Foreskin melanocyte (primary cell): ENCODE measurements at places on chromosomes 1 and 21.
A peak's percentile ranks its signal among the peaks of the same experiment; 100 is the strongest.

DNA sequence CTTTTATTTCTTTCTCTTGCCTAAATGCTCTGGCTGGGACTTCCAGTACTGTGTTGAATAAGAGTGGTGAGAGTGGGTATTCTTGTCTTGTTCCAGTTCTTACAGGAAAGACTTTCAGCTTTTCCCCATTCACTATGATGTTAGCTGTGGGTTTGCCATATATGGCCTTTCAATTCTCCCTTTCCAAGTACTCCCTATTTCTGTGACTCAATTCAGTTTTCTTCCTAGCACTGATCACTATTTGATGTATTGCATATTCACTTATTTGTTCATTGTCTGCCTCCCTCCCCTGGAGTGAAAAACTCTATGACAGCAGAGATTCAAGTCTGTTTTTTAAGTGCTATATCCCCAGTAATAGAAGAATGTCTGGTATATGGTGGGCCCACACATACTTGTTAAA lies 618.2 kb upstream of the CAMK1G start:
- DNase-seq, result no peak

GRCh38 chr1:185315445-185316071 lies 1.5 kb downstream of the IVNS1ABP start:
- DNase-seq, result no peak

GRCh38 chr21:28215214-28215954 lies 777.3 kb downstream of the LTN1 start:
- DNase-seq, result peak; percentile 54

GRCh38 chr1:178354816-178355215 lies 141.9 kb downstream of the CLEC20A start:
- no peak for DNase-seq

DNA sequence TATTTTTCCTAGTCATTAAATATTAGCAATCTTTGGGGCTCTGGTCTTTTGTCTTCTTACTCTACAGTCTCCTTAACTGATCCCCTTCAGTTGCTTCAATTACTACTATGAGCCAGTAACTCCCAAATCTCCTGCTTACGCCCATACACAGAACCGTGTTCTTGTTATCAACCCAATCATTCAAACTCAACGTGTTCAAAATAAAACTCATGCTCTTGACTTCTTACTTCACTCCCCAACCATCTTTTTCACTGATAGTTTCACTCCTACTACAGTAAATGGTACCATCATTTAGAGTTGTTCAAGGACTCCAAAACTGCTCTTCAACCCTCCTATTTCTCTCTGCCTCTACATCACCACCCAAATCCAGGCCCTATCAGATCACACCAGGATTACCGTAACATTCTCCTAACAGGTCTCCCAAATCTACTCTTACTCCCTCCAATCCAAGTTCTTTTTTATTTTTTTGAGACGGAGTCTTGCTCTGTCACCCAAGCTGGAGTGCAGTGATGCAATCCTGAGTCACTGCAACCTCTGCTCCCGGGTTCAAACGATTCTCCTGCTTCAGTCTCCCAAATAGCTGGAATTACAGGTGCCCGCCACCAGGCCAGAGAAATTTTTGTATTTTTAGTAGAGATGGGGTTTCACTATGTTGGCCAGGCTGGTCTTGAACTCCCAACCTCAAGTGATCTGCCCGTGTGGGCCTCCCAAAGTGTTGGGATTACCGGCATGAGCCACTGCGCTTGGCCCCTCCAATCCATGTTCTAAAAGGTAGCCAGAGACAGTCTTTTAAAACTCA lies 3.0 kb downstream of the YARS1 start:
- no peak for DNase-seq

GRCh38 chr1:164982545-164982944 lies 374.0 kb downstream of the LMX1A start:
- DNase-seq, result no peak

DNA sequence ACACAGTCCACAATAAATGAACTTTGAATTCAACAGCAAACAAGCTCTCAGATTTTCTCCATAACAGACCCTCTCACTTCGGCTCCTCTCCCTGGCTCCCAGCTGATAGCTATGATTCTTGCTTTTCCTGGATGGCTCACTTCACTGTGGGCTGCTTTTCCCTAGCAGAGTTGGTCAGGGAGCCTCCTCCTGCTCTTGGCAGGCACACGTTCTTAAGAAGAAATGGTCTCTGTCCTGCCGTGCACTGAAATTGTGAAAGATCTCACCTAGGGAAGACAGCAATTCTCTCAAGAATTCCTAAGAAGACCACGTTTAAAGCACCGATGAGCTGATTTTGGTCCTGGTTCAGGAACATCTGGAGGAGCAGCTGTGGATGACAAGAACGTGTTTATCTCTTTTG lies 148.5 kb upstream of the KCNK2 start:
- no peak for DNase-seq

GRCh38 chr1:152029144-152029928 lies 7.5 kb downstream of the S100A11 start:
- DNase-seq, result no peak

DNA sequence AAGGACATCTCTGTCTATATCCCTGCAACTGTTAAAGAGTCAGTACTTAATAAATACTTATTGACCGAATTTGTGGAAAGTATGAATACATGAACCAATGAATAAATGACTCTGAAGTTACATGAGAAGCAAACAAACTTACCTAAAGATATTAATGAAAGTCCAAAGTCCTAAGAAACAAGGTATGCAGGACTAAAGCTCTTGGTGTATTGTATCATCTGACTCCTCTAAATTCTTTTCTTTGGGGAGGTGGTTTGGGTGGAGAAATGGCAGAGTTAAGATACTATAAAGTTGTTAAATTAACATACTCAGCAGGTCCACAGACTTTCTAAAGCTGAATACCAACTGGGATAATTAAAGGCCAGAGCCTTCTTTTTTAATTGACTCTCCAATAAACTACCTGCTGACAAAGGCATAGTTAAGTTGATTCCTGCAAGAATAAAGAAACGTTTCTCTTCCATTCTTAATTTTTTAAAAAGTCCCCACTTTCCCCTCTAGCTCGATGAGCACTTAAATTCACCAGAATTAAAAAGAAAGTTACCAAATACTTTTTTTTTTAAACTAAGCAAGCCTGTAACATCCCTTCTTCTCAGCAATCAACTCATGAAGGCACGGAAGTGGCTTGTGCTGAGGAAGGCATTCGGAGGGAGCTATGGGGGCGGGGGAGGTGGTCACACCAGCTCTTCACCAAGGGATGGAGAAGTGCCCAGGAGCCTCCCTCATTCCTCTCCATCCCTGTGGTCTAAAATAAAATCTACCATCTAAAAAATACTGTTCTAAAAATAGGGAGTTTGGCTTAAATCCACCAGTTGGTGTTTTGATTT lies 61.1 kb downstream of the GADD45A start:
- no peak for DNase-seq

GRCh38 chr21:38853421-38853919 lies 47.7 kb downstream of the ETS2 start:
- no peak for DNase-seq

GRCh38 chr1:57770236-57770635 lies 346.4 kb upstream of the DAB1 start:
- no peak for DNase-seq

- no peak for DNase-seq
These were observed 75.8 kb downstream of the FHAD1 start for GRCh38 chr1:15322648-15323350.

- DNase-seq, result no peak
These were observed 9.0 kb downstream of the ERG start for GRCh38 chr21:38489271-38489652.

- DNase-seq, result no peak
These were observed 4.4 kb downstream of the TACSTD2 start for GRCh38 chr1:58572690-58573089.

GRCh38 chr21:42025376-42026081 lies 15.4 kb upstream of the ZBTB21 start:
- DNase-seq, result no peak

DNA sequence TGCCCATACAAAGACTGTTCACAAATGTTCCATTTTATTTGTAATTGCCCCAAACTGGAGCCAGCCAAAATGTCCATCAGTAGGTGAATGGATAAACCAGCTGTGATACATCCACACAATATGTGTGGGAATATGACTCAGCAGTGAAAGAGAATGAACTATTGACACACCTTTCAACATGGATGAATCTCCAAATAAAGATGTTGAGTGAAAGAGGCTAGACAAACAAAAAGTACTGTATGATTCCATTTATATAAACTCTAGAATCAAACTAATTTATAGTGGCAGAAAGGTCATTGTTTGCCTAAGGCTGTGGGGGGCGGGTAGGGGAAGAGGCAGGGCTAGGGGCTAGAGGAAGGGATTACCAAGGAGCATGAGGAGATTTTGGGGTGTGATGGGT lies 4.5 kb downstream of the DHCR24 start:
- no peak for DNase-seq

GRCh38 chr1:6133146-6133895 lies 46.8 kb downstream of the CHD5 start:
- no peak for DNase-seq

- DNase-seq, result no peak
These were observed 28.9 kb downstream of the CA6 start for GRCh38 chr1:8974551-8974950.

GRCh38 chr1:155909894-155910293 lies 1.3 kb downstream of the RIT1 start:
- DNase-seq, result no peak

DNA sequence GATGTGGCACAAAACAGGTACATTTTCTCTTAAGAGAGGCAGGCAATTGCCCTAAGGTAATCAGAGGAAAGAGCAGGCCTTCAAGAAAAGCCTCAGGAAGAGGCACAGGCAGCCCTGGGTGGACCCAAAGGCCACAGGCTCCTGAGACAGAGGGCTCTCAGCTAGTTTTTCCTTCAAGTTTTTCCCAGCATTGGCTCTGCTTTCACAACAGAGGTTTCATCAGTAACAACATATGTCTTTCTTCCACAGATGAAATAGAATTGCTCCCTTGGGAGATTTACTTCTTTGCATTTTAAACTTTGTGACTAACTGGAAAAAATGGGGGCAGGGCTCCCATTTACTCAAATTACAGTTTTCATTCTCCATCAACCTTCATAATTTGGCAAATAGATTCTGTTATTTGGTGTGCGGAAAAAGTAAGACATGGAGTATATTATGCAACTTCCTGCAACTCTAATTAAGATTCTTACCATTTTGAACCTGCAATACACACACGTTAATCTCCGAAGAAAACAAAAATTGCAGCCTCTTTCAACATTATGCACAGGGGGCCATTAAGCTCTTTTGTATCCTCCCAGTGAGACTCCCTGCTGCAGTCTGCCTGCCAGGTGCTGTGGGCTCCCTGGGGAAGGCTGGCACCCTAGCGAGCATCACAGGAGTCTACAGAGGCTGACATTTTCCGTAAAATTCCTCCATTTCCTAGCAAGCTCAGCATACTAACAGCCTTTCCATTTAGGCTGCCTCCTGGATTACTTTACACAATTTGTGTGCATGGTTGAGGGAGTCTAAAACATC lies 282.3 kb downstream of the USH2A start:
- DNase-seq, result no peak

DNA sequence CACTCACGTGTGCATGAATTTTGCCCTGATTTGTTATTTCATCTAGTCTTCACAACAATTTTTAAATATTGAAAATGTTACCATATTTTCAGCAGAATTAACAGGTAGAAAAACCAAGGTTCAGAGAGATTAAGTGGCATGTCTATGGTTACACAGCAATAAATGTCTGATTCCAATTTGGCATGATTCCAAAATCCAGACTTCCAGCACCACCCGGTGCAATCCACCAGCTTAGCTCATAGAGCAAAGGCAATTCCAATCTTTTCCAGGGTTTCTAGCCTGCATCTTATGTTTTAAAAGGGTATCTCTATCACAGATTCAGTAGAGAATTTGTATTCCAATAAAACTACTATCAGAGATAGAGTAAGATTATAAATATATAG lies 161.8 kb downstream of the TPR start:
- DNase-seq, result no peak

GRCh38 chr1:80640978-80641377 lies 1159.8 kb upstream of the ADGRL2 start:
- no peak for DNase-seq

GRCh38 chr1:54297596-54298283 lies 97.8 kb downstream of the MRPL37 start:
- DNase-seq, result peak; percentile 75

DNA sequence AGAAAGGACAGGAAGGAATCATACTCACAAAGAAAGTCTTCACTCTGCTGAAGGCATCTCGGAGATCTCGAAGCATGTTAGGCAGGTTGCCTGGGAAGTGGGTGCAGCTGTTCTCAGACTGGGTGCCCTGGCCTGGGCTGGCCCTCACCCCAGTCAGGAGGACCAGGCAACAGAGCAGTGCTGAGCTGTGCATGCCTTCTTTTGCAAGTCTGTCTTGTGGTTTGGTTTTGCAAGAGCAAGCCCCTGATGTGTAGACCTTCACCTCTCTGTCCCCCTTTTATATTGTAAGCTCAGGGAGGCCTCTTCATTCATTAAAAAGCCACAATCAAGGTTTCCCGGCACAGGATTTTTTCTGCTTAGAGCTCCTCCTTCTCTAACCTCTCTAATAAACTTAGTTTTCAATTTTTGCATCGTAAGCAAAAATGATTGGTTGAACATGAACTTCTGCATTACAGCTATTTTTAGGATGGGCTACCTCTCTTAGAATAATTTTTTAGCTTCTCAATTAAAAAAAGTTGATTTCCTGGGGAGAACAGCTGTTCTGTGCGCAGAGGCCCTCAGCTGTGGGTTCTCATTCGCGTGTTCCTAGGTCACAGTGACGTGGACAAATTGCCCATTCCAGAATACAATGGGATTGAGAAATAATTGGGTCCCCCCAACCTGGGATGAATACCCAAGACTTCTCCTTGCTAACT lies at the start of gene IL10:
Gene IL10 (minus strand): TSS at position 252 of the 695 bp plus-strand sequence. CDS start 59 bp downstream, at position 193.
- no peak for DNase-seq

GRCh38 chr1:41486371-41487125 lies 2.1 kb upstream of the EDN2 start:
- DNase-seq, result no peak

- no peak for DNase-seq
These were observed 28.3 kb downstream of the NUP133 start for GRCh38 chr1:229479660-229480399.

DNA sequence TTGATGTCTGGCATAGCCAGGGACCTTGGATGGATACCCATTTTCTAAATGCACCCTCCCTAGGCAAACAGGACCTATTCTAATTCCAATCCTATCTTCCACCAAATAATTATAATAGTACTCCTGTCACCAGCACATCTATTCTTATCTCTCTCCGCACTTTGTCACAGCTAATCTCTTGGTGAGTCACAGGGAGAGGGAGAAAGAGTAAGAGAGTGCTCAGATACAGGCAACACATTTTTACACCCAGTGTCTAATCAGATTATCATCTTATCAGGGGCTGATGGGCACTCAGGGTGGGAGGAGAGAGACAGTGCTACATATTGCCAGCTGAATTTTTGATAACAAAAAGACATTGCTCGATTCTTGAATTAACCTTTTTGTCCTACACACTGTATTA lies 275.0 kb upstream of the BEND5 start:
- no peak for DNase-seq

GRCh38 chr1:182415789-182416188 lies 15.3 kb upstream of the TEDDM1 start:
- no peak for DNase-seq
